Stimulated activated CD4-positive, alpha-beta T cell treated with anti-CD3 and anti-CD28 coated beads, Interleukin-4, amount 100 ng/mL, for 1 hour (primary cell): ENCODE measurements at places on chromosomes 7 and 10.

- DNase-seq = no peak
Measured at GRCh38 chr7:131026297-131027000, 292.4 kb upstream of the KLF14 start.

GRCh38 chr10:61279400-61279799, 173.8 kb downstream of the TMEM26 start:
- no peak for DNase-seq

- DNase-seq = no peak
Measured at GRCh38 chr7:2087744-2088143, 145.0 kb downstream of the MAD1L1 start.

GRCh38 chr7:40498924-40499510, 364.2 kb downstream of the SUGCT start:
- no peak for DNase-seq

DNA sequence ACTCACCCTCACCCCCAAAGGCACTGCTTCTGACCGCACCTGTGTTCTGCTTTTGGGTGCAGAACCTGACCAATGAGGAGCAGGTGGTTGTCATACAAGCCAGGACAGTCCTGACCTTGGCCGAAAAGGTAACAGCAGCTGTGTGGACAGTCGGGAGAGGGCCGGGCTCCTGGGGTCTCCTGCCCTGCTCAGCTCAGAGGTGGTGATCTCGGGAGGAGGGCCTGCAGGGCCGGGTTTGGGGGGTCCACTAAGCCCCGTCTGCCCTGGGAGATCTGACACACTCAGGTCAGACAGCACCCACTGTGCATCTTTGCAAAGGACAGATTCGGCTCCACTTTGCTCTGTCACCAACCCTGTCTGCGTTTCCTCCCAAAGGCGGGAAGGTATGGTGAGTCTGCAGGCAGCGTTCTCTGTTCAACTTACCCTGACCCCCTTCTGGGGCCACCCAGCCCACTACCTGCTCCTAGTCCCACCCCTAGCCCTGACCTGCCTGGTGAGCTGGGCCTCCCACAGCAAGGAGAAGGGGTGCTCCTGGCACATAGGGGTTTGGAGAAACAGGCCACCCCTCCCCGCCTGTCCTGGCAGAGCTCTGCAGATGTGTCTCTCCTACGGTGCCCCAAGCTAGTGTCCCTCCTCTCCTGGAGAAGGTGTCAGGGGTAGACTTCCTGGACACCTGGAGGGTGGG, 33.7 kb upstream of the DPYSL4 start:
- no peak for DNase-seq

DNA sequence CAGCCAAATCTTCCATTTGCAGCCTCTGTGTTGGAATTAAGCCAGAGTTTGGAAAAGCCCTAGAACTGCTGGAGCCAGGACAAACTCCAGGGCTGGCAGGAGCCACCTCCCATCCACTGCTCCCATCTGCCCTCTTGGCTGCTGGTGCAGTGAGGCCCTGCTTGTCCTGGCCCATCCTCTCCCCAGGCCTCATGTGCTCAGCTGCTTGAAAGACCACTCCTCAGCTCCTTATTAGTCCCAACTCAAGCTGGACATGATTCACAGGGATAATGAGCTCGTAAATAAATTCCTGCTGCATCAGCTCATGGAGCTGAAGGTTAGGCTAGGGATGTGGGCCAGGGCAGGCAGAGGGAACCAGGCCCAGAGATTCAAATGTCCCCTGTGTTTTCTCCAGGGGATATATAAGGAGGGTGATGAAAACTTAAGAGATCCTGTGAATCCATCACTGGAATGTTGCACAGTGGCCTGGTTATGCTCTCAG, 282.8 kb downstream of the RPS24 start:
- no peak for DNase-seq

DNA sequence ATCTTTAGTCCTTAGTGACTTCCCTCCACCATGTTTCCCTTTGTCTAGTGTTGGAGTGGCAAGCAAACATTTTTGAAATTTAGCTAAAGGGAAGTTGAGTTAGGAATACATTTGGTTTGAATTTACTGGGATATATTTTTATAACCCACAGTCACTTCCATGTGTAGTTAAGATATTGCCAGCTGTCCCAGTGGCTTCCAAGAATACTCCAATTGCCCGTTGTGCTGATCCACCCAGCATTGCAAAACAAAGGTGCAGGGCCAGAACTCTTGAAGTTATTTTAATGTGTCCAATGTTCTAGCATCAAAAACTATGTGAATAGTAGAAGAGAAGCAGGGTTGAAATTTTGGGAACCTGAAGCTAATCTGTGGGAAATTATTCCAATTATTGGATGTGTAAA, 2.5 kb upstream of the P4HA1 start:
- DNase-seq = no peak

GRCh38 chr10:12006671-12007070, 35.9 kb downstream of the UPF2 start:
- DNase-seq = no peak

- DNase-seq = no peak
Measured at GRCh38 chr10:38112159-38112558, 18.0 kb downstream of the ZNF37A start.

DNA sequence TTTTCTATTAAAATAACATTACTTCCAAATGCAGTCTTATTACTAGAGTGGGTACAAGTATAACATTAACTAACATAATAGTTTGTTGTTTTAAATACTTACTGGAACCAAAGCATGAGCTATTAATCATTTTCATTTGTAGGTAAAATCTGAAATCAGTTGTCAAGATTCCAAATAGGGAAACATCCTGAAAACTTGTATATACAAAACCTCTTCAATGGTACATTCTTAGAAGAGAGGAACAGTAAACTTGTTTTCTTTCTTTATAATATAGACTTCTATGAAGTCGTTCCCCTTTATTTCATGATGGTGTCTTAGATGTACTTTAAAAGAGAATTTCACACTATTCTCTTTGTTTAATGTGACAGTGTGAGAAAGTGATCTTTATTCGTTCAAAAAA, 85.9 kb downstream of the VTI1A start:
- DNase-seq = no peak
